Pancreas (tissue), 10 donors: ENCODE measurements at places on chromosomes 2 and 18. TPM values are rescaled to one million over a fixed set of nuclear protein-coding genes. Genes with fewer than 3 reads are reported as not detected.

DNA sequence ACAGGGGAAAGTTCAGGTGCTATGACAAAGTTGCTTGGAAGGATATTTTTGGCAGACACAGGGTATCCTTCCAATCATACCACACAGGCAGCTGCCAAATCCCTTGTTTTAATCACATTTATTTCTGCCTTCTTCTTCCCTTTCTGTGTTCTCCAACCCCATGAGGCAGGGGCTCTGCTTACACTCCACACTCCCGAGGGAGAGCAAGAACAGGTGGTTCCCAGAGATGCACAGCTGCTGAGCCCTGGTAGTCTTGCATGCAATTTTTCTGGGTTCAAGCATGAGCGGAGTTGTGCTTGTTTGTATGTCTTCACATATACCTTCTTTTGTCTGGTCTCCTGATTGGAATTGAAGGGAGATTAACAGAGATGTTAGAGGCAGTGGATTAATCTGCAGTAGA, 251.7 kb upstream of the ST6GAL2 start:
- no peak for DNase-seq
- H3K27me3 ChIP-seq, result no peaks in the 10 kb centered on the region

DNA sequence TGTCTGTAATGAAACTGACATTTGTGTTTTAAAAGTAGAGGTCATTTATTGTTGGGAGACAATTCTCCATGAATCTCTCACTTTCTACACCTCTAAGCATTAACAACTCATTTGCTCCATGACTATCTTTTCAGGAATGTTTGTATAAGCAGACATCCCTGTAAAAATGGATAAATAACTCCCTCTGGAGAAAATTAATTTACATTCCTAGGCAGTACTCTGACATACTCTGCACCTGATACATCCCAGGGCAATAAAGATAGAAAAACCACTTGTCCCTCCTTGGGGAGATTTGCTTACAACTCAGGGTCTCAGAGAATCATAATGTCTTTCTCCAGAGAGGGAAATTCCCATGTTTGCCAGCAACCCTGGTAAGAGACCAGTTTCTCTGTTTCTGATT, 1037.7 kb upstream of the SLC39A10 start:
- DNase-seq, result no peak
- H3K4me1 ChIP-seq, result no peaks in the 10 kb centered on the region

DNA sequence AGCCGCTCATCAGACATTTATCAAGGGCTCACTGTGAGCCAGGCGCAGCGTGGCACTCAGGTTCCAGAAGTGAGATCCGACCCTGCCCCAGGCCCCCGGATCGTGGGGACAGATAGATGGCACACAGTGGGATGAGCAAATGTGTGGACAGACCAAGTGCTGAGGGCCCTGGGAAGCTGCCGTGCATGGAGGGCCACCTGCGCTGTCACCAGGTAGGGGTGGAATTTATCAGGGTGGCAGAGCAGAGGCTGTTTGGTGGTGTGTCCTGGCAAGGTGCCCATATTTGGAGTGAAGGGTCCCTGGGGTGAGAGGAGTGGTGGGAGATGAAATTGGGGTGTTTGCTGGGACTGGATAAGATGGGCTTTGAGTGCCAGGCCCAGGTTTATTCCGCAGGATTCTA, 92.8 kb upstream of the HS6ST1 start:
- no peak for DNase-seq
- H3K27me3 ChIP-seq, result no peaks in the 10 kb centered on the region
- no peak overlapping the region for H3K4me3 ChIP-seq
- H3K27ac ChIP-seq, result no peak overlapping the region
- no peaks in the 10 kb centered on the region for H3K36me3 ChIP-seq

GRCh38 chr18:31741097-31741735, 19.5 kb downstream of the SLC25A52 start:
- no peak overlapping the region for H3K27ac ChIP-seq
- no peaks in the 10 kb centered on the region for H3K27me3 ChIP-seq
- H3K4me3 ChIP-seq, result no peak overlapping the region
- H3K4me1 ChIP-seq, result no peaks in the 10 kb centered on the region

GRCh38 chr2:233142355-233142897, 82.3 kb downstream of the INPP5D start:
- H3K36me3 ChIP-seq, result no peaks in the 10 kb centered on the region
- no peak overlapping the region for H3K4me3 ChIP-seq
- no peak for DNase-seq
- no peak overlapping the region for H3K27ac ChIP-seq

The GALNT14 gene
- total RNA-seq, result 1.9 TPM
